ENCODE measurements at places on chromosomes 2 and 18.

DNA sequence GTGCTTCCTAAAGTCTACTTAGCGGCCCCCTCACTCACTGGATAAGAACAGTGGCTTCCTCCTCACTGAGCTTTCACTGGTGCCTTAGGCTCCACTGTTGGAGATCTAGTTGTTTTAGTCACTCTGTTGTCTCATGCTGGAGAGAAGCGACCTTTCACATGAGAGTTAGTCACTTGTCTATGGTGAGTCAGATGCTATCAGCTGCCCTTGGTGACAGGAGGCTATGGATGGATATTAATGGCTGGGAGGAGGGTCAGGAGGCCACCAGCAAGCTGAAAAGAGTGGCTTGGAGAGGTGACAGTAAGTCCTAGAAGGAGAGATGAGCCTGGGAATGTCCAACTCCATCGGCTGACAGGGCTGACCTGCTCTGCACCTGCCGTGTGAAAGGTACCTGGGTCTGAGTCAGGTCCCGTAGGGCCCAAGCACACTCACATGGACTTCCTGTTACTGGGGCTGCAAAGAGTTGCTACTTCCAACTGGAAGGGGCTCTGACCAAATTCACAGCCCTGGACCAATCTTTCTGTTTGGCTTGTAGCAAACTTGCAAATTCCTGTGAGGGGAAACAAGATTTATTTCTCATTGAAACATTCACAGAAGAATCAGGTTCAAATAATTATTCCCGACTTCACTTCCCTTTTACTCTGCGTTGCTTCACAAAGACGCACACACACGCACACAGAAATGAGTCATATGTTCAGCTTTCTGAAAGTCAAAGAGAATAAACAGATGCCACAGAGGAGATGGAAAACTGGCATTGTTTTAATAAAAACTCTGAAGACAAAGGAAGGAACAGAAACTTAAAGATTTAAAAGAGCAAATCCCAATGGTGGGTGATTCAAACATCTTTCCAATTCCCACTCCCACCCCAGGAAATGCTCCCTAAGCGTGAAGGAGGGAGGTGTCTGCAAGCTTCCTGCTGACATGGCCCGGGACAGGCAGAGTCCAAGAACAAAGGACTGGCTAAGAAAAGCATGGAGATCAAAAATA, 203.5 kb upstream of the TWIST2 start:
- no peak for DNase-seq

- no peak for DNase-seq
Observed at GRCh38 chr2:204354442-204354856, 190.8 kb upstream of the PARD3B start.

- DNase-seq, result no peak
Observed at GRCh38 chr2:234705108-234705507, 208.2 kb upstream of the ARL4C start.

DNA sequence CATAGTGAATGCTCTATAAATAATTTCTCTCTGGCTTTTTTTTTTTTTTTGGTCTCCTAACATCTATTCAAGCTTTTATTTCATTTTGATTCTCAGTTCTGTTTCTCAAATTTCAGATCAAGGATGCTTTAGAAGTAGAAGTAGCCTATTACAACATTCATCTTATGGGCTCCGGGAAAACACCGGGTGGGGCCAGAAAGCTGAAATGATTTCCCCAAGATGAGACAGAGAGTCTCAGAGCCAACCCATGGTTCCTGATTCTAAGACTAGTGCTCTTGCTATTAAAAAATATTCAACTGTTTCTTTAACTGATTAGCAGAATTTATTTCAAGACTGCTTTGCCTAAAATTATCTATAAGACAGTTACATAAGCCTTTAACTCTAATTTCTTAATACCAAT, 147.2 kb upstream of the CCDC68 start:
- no peak for DNase-seq

DNA sequence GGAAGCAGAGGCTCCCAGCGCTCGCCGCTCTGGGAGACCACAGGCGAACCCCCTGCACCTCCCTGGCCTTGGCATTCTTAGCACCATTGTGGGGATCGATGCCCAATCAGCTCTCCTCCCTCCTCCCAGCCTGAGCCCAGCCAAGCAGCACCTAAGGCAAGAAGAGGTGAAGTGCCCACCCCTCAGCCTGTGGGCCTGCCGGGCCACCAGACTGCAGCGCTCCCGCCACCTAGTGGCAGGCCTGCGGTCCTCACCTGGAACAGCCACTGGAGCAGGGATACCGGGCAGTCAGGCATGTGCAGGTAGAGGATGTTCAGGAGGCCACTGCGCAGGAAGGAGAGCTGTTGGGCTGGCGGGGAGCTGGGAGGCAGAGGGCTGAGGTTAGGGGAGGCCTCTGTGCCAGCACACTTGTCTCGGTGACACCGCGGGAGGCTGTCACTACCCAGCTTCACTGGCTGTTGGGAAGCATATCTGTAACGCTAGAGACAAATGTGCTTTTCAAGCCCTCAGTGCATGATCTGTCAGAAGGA, 35.2 kb downstream of the FAM178B start:
- DNase-seq, result no peak

DNA sequence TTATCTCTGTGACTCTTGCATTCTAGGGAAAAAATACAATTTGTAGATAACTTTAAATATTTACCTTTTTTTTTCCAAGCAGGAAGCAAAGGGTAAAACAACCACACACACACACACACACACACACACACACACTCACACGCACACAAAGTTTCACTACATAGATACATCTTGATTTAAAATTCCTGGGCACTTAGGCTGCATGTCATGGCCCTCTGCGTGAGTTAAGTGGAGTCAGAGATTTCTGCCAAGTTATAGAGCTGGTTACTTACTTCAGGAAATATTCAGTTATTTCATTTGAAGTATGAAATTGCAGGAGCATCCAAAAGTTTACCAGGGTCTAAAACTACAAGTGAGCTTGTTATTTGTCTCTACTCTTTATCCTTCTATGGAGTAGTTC, 612.0 kb downstream of the IRS1 start:
- no peak for DNase-seq

DNA sequence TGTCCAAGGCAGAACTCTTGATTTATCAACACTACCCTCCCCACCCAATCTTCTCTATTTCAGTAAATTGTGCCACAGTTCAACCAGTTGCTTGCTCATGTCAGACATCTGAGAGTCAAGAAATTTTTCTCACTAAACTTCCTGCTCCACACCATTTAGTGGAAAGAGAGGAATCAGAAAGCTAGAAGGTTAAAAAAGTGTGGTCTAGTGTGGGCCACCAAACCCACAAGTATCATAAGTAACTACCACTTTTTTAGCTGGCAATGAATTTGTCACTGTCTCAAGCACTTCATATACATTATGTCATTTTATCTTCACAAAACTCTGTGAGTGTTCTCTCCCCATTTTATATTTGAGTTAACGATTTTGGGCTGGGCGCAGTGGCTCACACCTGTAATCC, 16.6 kb upstream of the MSTN start:
- no peak for DNase-seq

DNA sequence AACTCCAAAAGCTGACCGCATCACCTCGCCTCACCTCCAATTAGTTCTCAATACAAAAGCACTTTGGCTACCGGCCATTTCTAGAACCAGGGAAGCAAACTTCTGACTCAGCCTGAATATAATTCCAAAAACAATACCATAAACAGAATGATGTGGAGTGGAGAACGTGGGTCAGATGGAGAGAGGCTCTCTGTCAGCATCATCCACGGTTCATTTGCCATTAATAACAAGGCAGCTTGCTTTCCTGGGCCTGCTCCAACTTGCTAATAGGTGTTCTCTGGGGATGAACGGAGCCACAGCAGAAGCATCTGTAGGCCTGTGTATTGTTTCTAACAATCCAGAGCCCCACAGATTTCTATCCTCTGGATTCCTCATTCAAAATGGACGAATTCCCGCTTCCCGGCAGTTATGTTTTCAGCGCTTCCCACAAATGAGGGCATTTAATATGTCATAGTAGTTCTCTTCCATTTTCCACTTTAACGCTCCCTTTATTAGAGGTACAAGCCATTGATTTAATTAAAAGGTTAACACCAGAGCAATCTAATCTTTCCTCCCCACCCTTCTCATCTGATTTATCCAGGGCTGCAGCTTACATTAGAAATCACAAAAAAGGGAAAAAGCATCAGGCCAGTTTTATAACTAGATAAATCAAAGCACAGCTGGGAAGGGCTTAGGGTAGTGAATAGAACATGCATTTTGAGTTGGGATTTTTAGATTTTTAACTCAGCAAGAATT, 23.2 kb upstream of the CNTNAP5 start:
- DNase-seq, result no peak

- no peak for DNase-seq
Observed at GRCh38 chr18:23487738-23488570, 15.4 kb upstream of the RMC1 start.

DNA sequence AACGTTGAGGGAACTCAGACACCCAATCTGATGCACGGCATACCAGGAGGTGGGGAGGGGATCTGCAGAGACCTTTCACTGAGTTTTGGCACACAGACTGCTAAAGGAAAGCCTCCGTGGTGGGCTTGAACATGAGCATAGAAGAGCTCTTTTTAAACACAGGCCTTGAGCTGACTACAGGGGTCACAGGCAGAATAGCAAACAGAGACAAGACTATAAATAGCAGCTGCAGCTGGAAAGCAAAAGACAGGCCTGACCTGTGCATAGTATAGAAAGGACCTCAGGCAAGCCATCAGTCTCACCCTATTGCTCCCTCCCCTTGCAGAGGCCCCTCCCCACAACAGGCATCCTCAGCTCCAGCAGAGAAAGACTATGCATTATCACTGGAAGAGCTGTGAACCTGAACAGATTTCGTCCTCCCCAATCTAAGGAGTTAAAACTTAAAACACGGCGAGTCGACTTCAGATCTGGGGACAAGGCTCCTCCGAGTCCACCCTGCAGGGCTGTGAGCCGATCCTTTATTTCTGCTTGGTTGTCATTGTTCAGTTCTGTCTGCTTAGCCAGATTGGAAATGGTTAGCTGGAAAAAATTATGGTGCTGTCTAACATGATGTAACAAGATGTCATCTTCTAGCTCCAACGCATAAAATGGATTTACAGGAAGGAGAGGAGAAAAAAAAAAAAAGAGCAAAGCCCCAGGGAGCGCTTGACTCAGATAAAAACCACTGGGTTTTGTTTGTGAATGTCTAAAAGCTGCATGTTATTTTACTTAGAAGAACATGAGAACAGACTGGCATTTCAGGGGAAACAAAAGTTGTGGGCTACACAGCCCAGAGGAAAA, 25.2 kb upstream of the LCLAT1 start:
- DNase-seq, result no peak

DNA sequence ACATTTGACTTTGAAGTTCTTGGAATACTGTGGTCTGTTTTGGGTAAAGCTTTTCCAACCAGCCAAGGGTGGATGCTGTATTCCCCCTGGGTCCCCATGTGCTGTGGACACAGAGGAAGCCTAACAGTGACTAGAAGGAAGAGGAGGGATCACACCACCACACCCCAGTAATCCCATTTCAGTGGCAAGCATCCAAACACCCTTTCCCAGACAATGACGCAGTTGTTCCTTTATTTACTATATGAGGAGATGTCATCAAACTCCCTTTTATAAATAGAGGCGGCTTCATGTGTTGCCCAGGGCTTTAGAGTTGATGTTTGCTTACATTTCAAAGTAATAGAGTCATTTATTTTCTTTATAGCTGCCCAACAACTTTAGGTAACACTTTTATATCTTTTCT, 959.4 kb upstream of the GYPC start:
- DNase-seq, result no peak

- DNase-seq, result no peak
Observed at GRCh38 chr2:160077912-160078810, 15.7 kb upstream of the PLA2R1 start.

DNA sequence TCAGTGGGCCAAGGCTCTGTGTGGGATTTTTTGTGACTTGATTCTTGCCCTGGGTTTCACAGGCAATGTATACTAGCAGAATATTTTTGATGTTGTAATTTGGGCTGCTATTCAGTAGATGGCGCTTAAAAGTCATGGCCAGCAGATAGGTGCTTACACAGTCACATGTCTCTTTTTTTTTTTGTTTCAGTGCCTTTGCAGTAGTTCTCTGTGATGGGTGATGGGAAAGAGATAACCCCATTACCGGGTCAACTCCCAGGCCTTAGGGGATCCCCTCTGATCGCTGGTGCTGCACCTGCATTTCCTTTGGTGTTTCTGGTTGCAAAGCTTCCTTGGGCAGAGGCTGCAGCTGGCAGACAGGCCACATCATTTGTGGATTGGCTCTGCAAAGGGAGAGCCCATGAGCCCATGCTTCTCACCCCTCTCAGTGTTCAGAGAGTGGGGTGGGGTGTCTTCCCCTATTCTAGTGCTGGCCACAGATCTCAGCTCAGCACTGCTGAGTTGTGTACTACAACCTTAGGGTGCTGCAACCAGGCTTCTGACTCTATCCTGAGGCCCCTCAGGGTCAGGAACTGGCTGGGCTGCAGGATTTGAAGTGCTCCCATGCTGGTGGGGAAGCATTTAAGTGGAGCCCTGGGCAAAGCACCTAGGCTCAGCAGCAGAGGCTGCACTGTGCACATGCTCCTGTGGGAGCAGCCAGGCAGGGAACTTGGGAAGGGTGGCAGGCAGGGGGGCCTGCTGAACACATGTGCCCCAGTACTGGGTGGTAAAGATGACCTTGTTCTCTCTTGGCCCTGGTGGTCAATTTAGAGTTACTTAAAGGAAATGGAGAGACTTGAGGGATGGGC, 219.8 kb upstream of the SPHKAP start:
- no peak for DNase-seq

DNA sequence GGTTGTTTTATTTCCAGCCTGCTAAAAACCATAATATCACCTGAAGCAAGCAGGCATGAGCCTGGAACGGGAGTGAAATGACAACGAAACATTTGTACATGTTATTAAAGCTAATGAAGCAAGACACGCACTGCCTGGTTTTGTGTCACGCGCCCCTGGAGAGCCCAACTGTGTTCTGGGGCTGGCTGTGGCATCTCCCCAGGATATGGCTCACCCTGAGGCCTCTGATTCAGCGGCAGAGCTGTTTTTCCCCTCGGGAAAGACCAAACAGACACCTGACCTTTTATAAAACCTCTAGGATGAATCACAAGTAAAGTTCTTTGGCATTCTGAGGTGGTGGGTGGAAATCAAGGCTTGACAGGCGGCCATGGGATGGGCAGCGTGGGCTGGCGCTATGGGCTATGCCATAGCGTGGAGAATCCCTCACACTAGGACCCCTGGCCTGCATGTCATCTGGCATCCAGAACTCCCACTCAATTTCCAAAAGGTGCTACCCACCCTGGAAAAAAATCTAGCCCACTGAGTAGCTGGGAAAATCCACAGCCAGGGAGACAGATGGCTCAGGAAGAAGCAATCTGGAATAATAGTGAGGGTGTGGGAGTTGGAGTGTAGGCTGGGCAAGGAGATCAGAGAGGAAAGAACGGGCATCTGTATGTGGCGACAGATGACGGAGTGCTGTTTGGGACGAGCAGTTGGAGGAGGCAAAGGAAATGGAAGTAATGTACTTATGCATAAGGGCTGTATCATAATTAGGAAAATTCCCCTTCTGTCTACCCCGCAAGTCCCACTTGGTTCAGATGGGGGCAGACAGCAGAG, 262.0 kb downstream of the AFF3 start:
- no peak for DNase-seq

- no peak for DNase-seq
Observed at GRCh38 chr18:10261344-10262276, 192.8 kb upstream of the APCDD1 start.
